ENCODE measurements at places on chromosomes 1 and 21.

GRCh38 chr1:232754930-232755329, 50.3 kb upstream of the MAP10 start:
- no peak for DNase-seq

- DNase-seq, result no peak
Measured at GRCh38 chr1:52752484-52752826, 26.2 kb downstream of the ZYG11B start.

DNA sequence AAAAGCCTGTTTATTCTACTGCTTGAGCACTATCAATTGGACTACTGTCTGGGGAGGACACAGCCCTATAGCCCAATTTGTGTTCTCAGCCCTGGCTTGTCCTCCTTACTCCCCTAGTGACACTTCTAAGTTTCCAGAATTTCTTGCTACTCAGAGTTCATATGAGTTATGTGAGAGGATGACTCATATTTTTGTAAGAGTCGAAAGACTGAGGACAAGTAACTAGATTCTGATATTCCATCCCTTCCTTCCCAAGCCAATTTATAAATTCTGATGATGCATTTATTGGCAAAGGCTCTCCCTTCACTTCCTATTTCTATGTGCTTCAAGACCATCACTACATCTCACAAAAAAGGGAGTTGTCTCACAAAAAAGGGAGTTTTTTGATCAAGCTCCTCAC, 422.2 kb upstream of the DEPDC1 start:
- DNase-seq, result no peak

DNA sequence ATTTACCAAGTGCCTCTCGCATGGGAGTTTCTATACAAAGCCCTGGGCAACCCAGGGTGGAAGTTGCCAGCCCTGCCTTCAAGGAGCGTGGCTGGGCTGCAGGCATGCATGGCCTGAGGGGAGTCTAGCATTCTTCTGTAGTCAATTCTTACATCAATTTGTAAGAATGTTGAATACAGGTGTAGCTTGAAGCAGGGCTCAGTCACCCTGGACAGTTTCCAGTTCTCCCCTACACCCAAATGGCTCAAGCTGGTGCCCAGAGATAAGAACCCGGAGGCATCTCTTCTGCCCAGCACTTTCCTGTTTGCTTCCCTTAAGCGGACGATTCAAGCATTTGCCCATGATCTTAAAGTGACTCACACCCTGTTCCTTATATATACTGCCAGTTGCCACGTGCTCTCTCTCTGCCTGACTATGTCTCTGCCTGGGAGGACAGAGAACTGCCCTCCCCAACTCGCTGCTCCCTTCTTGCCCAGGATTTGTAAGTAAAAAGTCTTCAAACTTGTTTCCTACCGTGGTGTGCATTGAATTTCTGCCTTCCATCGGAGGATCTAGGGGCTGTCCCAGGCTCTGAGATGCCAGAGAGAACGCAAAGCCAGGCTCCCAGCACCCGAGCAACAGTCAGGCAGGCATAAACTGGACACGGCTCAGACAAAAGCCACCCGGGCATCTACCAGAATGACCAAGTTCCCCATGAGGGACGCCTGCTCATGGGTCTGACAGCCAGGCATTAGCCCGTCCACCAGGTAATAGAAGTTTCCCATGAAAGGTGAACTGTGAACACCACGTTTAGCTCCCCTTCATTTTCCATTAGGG, 50.9 kb upstream of the AJAP1 start:
- DNase-seq, result no peak

DNA sequence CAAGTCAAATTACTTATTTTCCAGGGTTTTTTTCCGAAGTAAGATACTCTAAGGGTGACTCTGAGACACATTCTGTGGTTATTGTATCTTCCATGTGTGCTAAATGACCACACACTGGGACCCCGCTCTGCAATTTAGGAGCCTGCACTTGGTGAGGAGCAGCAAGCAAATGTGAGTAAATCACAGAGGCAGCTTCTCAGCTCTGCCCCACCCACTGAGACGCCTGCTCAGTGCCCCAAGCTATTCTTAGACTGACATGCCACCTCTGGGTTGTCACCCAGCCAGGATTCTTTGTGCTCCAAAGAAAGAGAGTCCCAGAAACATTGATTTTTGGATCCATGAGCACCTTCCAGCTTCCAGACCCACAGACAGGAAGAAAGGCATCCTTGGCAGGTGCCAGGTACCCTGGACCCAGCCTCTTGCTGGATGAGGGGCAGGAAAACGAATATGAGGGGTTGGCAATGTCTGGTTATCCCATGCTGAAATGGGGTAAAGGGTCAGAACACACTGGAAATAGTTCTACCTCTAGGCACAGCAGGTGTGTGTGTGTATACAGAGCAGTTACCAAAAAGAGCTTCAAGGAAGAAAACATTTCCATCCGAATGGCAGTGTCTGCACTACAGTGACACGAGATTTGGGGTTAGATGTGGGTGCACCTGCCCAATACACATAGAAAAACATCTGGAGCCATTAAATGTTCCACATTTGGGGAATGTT, 41.2 kb downstream of the TNR start:
- no peak for DNase-seq

- DNase-seq, result no peak
Measured at GRCh38 chr1:65722461-65722860, 70.2 kb upstream of the PDE4B start.

DNA sequence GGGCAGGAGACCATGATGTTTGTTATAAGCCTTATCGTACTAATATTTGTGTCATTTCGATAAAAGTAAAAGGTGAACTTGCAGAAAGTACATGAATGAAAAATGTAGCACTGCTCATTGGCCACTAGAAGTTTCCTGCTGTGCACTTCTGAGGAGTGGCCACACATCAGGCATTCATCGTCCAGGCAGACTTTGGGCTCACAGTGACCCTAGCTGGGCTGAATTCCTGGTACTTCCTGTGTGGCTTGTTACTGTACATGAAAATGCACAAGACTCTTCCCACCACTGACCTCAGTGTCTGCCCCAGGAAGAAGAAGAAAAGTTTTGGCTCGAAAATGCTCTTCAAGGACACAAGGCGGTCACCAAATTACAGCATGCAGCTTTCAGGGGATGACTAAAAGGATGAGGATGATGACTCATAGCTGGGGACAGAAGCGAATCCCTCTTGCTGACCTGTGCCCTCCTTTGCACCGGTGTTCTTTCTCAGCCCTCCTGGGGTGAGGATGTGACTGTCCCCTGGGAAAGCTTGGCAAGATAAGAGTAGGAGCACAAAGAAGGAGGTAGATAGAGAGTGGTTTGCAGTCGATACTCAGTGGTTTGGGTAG, 252.4 kb upstream of the KAZN start:
- no peak for DNase-seq

DNA sequence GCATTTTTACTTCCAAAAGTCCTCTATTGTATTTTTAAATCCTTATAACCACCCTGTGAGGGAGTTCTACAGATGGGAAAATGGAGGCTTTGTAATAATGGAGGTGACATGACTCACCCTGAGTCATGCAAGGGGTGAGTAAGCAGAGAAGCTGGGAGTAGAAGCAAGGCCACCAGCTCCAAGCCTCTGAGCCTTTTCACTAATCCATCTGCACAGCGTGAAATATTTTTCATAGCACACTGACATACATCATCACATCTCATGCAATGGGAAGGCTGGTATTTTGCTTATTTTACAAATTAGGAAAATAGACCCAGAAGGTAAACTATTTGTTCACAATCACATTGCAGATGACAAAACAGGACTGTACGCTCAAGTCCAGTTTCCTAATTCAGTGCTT, 96.9 kb downstream of the KCNH1 start:
- DNase-seq, result no peak

DNA sequence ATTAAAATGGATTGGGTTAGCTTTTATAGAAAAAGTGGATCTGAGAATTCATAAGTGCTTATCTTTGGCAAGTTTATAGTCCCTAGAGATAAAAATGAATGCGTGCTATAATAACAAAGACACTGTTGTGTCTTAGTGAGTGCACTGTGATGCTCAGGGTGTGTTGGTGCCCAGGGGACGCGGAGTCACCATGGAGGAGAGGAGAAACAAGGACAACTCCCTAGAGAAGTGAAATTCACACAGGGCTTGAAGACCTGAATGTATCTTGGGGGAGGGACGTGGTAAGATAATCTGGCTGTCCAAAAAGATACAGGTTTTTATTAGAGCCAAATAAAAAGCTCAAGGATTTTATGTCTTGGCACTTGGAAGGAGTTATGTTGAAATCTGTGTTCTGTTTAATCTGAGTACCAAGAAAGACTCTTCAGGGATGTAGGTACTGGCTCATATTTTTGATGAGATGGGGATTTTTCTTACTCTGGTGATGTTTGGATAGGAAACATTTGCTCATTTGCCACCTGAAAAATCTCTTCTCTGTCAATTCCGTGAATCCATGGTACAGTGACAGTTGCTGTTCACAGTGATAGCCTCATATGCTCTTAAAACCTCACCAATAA, 9.6 kb downstream of the SMYD2 start:
- DNase-seq, result no peak

- no peak for DNase-seq
Measured at GRCh38 chr1:216626394-216627067, 96.7 kb downstream of the ESRRG start.

DNA sequence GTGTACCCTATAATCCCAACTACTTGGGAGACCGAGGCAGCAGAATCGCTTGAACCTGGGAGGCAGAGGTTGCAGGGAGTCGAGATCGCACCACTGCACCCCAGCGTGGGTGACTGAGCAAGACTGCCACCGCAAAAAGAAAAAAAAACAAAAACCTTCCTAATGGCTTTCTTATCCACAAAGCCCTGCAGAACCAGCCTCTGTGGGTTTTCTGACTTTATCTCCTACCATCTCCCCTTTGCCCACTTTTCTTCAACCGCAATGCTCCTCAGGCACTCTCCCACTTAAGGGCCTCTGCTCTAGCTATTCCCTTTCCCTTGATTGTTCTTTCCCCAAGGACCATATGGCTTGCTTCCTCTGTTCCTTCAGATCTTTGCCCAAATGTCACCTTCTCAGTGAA, 67.9 kb upstream of the PUM1 start:
- DNase-seq, result no peak

DNA sequence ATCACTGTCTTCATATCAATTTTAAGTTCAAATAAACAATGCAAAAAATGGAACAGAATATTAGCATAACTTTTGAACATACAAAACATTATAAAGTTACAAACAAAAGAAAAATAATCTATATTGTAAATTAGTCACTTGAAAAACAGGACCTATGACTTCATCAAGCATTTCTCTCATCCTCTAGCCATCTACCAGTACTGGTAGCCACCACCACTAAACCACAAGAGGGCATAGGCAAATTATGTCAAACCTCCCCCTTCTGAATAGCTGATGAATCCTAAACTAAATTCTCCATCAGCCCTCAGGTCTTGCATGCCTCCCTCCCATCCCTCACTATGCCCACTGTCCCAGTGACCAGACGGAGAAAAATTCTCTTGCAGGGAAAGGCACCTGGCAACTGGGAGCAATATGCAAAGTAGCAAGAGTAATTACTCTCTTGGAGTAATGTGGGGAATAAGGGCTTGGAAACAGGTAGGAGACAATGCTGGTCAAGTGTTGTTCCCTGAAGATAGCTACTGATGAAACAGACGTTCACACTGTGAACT, 37.1 kb downstream of the SSX2IP start:
- DNase-seq, result no peak

DNA sequence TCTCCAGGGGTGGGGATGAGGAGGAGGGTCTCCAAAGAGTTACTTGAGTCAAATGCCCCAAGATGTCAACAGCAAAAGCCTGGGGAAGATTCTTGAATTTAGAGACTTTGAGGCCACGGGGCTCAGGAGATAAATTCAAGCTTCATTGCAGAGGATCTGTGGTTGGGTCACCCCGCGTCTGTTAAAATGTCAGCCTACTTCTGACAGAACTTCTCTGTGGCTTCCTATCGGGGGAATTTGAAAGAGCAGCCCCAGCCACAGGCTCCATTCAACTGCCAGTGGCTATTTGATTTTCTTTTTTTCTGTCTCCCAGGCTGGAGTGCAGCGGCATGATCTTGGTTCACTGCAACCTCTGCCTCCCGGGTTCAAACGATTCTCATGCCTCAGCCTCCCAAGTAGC, 62.5 kb upstream of the EFHD2 start:
- no peak for DNase-seq

- DNase-seq, result no peak
Measured at GRCh38 chr1:106962591-106962990, 93.9 kb upstream of the PRMT6 start.

DNA sequence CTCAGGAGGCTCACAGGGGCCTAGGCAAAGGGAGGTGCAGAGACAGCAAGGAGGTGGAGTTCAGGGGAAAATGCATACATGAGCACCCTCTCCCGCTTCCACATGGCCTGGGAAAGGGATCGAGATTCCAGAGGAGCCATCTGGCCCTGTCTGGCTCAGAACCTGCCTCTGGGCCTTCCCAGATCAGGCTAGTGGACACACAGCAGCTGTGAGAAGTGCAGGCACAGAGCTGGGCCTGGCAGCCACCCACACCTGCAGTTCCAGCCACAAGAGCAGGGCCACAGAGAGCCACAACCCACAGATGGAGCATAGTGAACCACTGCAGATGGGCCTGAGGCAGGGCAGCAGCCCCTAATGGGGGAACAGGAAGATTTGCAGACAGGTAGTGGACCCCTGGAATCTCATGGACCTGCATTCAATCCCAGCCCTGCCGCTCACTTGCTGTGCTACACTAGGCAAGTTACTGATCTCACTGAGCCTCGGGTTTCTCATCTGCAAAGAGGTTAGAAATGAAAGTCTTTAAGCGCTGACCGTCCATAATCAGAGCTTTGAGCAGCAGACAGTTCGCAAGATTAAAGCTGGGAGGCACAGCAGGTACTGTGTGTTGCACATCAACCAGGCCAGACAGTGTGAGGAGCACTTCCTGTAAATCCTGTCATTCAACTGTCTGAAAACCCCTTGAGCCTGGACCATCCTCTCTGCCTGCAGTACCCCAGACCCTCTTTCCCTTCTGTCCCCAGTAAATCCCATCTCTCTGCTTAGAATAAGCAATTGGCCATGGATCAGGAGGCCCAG, 58.0 kb downstream of the MATN1 start:
- no peak for DNase-seq

DNA sequence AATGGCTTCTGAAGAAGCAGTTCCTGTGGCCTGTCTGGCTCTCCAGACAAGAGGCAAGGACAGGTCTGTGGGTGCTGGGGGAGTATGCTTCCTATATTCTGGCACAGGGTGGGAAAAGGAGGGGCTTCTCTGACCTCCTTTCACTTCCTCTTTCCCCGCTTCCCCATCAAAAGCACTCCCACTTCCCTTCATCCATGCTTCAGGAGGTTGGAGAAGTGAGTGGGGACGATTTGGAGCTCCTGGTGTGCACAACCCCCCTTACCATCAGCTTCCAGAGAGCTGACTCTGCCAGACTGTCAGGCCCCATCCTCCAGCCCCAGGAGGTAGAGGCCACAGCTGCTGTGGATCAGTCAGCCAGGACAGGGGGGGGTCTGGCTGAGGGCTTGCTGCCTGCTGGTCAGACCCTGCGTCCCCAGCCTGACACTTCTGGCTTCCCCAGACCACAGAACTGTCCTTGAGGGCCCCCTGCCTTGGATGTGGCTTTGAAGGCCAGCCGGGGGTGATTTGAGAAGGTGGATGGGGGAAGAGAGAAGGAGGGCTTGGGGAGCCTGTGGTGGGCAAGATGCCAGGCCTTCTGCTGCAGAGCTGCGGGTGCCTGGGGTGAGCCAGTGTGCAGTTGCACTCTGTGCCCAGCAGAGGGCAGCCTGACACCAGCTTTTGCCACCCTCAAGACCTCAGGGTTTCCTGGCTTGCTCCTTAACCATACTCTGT, 21.5 kb upstream of the TMEM222 start:
- peak; percentile 63 for DNase-seq
